Small intestine (tissue), 16 donors: ENCODE measurements at places on chromosomes 13 and 19.

- DNase-seq: no peak
Measured at GRCh38 chr19:34841780-34842179, 68.8 kb upstream of the ZNF599 start.

- DNase-seq: no peak
Measured at GRCh38 chr13:32042551-32042950, 11.0 kb downstream of the FRY start.

- DNase-seq: no peak
Measured at GRCh38 chr19:32558607-32559228, 22.3 kb upstream of the PDCD5 start.

DNA sequence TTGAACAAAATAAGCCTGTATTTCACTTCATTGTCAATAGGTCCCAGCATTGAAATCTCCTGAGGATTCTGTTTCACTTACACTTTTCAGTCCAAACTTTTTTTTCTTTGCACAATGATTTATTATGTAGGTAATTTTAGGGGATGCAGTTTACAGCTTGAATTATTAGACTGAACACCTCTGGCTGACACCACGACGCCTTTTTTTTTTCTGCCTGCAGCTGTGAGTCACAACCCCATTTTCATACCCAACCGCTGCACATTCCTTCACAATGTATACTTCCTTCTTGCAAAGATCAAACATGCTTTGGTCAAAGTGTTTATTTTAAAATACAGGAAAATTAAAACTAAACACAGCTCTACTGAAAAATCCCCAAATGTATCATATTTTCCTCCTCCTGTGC lies 11.4 kb downstream of the ZIC2 start:
- DNase-seq: no peak
